ENCODE measurements at places on chromosomes 6 and 20. TPM values are rescaled to one million over a fixed set of nuclear protein-coding genes. Genes with fewer than 3 reads are reported as not detected.

DNA sequence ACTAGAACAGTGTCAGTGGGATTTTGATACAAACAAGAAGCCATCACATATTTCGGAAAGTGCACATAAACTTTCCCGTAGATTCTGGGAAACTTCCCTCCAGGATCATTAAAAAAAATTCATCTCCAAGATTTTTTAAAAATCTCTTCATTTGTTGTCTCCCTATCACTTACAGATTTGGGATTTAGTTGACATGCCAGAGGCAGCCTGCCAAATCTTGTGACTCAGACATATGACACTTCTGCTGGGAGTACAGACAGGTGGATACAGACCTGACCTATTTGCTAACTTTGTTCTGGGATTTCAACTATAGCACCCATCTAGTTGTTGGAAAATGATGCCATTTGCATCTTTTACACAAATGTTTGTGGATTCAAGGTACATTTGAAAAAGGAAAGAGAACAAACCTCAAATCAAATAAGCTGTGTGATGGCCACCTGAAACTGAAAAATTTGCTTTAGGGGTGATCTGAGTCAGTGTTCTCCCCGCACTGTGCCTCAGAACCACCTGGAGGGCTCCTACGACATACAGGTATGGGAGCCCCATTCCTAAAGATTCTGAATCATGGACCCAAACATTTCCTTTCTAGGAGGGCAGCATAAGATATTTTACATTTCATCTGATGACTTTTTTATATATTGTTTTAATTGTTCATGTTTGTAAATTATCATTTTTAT is 21.9 kb upstream of the CD2AP start:
- no peak for DNase-seq

Gene TP53TG5
- not detected for total RNA-seq

- no peak for DNase-seq
Measured at GRCh38 chr20:1866834-1867233, 28.4 kb upstream of the SIRPA start.

GRCh38 chr6:130494729-130495128 is 128.9 kb downstream of the TMEM200A start:
- no peak for DNase-seq

Gene EGFL8
- 39.3 TPM for total RNA-seq

GRCh38 chr6:169253337-169254238 is at the start of gene THBS2:
THBS2 (minus strand) TSS chr6:169253846; CDS start chr6:169250784, 3,062 bp downstream.
- DNase-seq = no peak

Gene MAD2L1BP
- 43.5 TPM for total RNA-seq

Gene PRSS16
- total RNA-seq = 0.57 TPM

Gene STAU1
- total RNA-seq = 102 TPM

Gene OR2H2
- not detected for total RNA-seq

GRCh38 chr6:97049253-97050011 is 124.9 kb downstream of the KLHL32 start:
- DNase-seq = no peak

GRCh38 chr6:150478656-150479545 is 110.1 kb downstream of the IYD start:
- no peak for DNase-seq

Measured in neural crest cell (in vitro differentiated cells).